ENCODE measurements at places on chromosomes 6 and 20.

DNA sequence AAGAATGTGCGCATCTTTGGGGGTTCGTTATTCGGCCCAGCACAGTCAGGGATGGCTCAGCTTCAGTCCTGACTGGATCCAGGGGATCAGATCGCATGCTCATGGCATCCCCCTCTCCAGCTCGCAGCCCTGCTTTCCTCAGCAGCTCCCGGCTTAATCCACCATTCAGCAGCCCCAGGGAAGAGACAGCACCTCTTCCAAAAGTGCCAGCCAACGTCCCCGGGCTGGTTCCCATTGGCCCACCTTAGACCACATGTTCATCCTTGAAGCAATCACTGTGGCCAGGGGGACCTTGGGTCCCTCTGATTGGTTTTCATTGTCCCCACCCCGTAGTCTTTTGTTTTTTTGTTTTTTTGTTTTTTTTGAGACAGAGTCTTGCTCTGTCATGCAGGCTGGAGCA lies 188.7 kb downstream of the ZMYND8 start:
- DNase-seq: no peak

DNA sequence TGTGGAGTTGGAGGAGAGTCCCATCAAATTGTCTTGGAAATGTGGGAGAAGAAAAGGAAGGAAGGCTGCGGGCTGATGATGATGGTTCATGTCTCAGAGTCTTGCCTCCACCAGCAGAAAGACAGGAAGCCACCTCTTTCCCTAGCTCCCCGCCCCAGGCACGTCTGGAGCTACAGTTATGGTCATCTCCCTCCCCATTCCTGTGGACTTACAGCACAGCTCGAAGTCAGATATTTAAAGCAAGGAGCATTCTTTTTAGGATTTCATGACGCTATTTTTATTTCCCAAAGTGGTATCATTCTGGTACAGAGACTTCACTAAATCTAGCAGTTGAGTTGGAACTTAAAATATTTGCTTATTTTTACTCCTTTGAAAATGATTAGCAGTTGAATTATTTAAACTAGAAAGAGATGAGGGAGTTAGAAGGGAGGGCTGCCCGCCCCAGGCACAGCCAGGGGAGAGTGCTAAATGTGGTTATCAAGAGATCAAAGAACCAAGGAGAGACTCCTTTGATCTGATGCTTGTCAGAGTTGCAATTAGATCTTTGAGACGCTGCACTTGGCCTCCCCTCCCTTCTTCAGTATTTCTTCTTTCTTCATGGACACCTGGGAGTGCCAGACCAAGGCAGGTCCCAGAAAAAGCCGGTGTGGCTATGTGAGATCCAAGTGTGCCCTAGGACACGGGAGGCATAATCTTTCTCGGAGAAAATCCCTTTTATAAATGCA lies 199.9 kb upstream of the SOX4 start:
- no peak for DNase-seq

DNA sequence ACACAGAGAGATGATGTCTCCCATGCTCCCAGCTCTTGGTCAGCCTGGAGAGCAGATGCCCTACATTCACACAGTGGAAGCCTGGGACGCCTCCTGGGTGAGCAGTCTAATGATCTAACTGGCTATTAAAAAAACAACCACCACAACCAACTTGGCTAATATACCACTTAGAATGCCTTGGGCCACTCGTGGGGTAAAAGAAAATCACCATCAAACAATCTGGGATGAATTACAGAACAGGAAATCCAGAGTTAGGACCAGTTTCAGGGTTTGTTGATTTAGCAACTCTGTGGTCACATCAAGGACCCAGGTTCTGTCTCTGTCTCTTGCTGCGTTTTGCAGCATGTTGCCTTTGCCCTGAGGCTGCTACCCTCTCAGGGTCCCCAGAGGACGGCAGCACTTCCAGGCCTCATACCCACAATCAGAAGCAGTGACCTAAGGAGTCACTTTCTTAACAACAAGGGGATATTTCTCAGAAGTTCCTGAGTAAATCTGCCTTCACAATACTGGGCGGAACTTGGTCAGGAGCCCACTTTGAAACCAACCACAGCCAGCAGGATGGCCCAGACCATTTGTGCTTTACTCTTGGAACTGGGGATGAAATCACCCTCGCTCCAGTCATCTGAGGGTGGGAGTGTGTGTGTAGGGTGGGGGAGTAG lies 118.7 kb downstream of the CLIC5 start:
- DNase-seq: no peak

DNA sequence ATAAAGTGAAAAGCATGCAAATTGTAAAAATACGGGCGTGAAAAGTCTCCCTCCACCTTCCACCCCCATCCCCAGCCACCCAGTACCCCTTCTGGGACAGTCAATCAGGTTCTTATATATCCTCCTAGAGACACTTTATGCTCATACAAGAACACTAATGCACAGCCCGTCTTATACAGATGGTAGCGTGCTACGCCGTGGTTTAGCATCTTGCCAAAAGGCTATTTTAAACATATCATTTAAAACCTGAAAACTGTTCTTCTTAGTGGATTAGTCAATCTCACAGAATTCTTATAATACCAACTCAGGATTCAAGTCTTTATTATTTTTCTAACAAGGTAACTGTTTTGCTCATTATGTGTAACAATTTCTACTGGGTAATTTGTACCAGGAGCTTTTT lies 57.2 kb upstream of the MRPS10 start:
- no peak for DNase-seq

GRCh38 chr6:101462576-101462975 lies 69.1 kb downstream of the GRIK2 start:
- DNase-seq: no peak

GRCh38 chr20:38134427-38135270 lies 30.4 kb downstream of the TGM2 start:
- DNase-seq: no peak

DNA sequence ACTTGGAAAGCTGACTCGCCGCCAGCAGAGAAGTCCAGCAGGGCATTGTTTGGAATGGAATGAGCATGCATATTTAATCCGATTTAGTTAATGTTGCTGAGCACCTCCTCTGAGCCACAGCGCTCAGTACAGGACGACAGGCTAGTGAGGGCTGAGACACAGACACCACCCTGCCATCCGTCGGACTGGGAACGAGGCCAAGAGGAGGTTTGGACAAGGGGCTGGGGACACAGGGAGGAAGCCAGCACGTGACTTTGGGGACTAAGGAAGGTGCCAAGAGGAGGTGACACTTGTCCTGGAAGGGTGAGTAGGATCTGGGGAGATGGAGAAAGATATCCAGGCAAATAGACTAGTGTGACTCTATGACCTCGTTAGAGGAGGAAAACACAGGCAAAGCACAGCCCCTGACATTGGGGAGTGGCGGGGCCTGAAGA lies 152.5 kb upstream of the ECI2 start:
- no peak for DNase-seq

- DNase-seq: no peak
Observed at GRCh38 chr6:7615611-7616383, 25.8 kb downstream of the SNRNP48 start.

DNA sequence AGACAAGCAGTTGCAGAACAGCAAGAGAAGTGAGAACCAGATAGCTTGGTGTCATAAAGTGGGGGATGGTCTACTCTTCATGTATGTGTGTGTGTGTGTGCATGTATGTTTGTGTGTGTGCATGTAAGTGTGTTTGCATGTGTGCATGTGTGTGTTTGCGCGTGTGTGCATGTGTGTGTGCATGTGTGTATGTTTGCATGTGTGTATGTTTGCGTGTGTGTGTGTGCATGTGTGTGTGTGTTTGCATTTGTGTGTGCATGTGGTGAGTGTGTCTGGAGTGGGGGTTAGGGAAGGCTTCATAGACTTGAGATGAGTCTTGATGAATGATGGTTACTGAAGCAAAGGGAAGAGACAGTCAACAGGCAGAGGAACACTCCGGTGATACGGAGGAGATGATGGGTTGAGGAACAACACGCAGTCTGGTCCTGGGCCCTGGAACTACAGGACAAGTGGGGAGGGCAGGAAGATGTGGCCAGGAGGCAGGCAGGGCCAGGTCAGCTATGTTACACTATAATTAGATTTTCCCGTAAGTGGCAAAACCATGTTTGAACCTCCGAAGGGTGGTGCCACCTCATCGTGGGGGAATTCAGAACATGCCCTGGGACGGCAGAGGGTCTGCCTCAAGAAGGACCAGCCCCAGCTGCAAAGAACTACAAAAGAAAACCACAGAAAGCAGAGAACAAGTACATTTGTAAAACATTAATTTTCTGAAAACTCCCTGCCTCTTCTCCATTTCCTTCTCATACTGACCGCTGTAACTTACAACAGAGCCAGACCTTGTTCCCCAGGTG lies 38.7 kb upstream of the PDE10A start:
- DNase-seq: no peak

GRCh38 chr6:37272834-37273566 lies 15.1 kb upstream of the TMEM217 start:
- DNase-seq: no peak

GRCh38 chr20:1741309-1742048 lies 83.9 kb upstream of the SIRPG start:
- DNase-seq: no peak

GRCh38 chr6:169998457-169998856 lies 247.0 kb downstream of the ERMARD start:
- DNase-seq: no peak

GRCh38 chr20:1946442-1946761 lies 47.5 kb downstream of the PDYN start:
- no peak for DNase-seq

DNA sequence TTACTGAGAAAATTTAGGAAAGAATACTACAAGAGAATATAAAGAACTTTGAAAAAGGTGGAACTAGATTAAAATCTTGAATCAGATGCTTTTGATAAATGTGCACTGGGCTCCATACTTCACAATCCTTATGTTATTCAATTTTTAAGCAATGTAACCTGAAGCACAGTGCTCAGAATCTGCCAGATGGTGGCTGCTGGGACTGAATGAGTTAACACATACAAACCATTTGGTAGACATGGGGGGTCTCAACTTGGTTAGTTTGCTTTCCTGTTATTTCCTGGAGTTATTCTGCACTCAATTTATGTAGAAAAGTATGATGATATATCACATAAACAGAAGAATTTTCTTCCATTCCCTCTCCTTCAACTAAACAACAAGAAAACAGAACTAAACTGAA lies 326.5 kb downstream of the RNGTT start:
- no peak for DNase-seq

Data from stimulated activated CD8-positive, alpha-beta memory T cell treated with anti-CD3 and anti-CD28 coated beads, Interleukin-4, amount 100 ng/mL, for 1 hour (primary cell).